ENCODE measurements at places on chromosomes 3 and 15.

- no peak for DNase-seq
These were observed 102.1 kb downstream of the ATP8B4 start for GRCh38 chr15:50016951-50017350.

DNA sequence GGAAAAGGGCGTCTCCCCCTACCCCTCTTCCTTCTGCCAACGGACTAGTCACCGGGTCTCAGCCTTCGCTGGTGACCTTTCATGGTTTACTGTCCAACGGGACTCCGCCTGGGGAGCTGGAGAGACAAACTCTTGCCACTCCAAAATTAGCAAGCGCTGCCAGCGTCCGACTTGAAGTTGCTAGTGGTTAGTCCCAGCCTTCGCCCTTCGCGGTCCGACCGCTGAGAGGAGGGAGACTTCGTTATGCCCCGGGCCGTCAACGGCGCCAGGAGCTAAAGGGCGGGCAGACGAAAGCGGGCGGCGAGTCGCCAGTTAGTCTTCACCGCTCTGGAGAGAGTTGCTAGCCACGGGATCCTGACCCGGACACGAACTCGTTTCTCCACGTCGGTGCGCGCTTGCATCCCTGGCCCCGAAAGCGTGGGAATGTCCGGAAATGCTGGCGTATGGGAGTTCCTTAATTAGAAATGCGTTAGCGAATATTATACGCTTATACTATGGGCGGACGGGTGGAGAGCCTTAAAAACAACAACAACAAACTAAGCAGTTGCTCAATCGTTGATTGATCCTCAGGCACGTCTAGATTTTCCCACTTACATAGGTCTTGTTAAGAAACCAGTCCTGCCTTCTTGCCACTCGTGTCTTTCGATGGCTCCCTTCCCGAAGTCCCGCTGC lies 716 bp downstream of the SMC4 start:
- DNase-seq = peak; percentile 59

DNA sequence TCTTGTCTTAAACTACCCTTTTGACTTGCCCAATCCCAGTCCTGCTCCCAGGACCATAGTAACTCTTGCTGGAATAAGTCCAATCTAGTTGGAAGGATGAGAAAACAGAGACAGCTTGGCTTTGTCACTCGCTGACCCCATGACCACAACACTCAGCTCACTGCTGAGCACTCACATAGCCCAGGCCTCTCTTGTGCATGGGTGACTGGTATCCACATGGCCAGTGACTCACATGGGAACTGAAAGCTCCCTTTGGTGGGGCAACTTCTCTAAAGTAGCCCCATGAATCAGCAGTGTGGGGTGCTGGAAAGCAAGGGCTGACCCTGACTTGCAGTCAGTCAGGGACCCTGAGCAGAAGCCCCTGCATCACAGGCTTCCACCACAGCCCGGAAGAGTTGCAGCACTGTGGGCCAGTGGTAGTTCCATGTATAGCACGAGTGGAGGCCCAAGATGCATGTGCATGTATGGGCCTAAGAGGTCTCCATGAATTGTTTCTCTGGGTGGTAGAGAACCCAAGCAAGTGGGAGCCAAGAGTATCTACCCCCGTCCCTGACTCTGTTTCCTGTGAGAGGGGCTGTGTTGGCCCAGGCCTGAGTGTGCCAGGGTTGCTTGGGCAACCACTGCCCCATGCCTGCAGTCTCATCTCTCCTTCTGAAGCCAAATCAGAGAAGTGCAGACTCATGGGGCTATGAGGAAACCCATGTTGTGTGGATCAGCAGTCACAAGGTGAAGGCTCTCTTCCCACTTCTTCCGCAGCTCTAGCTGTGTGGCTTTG lies 62.1 kb upstream of the XCR1 start:
- DNase-seq = peak; percentile 48

DNA sequence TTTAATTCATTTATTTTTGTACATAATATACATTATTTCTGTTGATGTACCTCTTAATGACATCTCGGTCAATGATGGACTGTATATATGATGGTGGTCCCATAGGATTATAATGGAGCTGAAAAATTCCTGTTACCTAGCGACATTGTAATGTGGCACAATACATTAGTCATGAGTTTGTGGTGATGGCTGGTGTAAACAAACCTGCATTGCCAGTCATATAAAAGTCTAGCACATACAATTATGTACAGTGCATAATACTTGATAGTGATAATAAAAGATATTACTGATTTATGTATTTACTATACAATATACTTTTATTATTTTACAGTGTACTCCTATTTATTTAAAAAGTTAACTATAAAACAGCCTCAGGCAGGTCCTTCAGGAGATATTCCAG lies 15.1 kb downstream of the TTC14 start:
- DNase-seq = no peak

DNA sequence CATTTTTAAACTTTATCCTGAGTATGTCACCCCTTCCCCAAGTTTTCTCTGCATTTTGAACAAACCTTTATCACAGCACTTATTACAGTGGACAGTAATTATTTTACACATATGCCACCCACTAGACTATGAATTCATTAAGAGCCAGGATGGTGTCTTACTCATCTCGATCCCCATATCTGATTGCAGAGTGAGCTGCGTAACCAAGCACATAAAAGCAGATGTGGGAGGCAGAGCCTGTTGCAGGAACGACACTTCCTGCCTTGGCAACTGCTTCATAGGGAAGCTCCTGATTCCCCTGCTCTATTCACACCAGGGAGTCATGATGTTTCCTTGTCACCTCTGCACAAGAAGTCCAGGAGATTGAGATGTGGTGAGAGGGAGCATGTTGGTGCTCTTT lies 91.1 kb downstream of the MINAR1 start:
- no peak for DNase-seq

GRCh38 chr15:77720173-77720572 lies 87.5 kb upstream of the LINGO1 start:
- no peak for DNase-seq

DNA sequence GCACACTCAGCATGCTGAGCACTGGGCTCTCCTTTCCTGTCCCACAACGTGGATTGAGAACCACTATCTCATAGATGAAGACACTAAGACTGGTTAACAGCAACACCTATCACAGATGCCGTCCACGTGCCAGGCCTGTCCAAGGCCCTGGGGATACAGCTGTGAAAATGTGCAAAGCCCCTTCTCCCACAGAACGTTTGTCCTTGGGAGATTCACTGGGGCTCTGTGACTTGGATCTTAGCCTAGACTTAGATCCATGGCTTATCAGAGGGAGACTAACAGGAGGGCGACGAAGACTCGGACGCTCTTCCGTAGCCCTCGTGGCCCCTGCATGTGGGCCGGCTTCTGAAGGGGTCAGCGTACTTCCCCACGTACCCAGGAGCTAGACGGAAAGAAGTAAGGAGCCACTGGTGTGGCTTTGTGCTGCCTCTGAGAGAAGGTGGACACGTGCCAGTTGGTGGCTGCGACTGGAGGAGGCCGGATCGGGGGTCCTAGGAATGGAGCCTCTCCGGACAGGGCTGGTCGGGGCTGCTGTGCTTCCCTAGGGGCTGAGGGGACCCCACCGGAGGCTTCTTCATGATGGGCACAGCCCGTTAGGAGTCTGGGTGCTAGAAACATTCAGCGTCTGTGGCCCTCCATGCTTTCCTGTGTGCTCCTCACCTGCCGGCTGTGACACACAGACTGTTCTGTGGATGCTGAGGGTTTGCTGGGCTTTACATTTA lies 964 bp downstream of the NRROS start:
- no peak for DNase-seq

DNA sequence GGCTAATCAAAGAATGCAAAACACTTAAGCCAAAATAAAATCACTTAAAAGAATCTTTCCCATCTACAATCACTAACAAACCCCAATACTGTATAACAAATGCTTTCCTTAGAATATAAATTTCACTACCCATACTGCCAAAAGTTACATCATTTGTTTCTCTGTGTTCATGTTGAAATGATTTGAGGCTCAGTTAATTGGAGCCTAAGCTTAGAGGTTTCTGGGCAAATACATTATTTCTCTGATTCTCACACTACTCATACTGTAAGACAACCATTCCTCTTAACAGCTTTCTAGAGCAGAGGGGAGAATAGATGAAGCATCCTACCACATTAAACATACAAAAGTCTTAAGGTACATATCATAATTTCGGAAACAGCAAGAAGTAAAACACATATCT lies 2.1 kb downstream of the RIOX2 start:
- no peak for DNase-seq

DNA sequence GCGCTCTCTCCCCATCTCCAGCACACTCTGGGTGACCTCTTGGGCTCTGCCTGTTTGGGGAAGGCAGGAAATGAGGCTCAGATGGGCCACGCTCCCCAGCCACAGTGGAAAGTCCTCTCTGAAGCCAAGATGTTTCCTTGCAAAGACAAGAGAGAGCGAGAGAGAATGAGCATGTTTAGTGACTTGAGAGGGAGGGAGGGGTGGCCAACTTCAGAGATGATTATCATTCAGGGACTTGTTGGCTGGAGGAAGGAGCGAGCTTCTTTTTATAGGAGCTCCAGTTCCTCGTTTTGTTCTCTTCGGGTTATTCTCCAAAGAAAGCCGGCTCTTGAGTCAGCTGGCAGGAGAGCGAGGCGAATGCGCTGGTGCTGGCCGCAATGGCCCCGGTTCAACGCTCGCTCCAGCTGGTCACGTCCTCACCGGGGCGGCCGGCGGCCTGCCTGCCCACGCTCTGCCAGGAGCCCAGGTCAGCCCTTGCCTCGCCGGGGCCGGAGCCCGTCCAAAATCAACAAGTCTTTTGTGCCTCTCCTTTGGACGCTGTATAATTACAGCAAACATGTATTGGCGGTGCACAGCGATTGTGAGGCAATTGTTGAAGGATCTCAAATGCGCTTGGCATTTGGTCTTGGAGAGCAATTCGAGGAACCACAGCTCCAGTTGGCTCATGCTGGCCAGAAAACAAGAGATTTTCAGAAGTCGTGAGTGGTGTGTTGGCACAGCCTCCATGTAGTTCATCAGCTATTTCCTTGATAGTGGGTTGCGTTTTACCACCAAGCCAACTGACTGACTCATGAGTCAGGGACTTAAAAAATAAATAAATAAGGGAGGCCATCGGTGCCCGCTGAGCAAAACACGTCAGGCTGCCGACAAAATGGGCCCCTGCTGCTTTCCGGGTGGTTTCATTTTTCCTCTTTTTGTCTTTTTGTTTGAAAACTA lies 288.6 kb downstream of the UACA start:
- DNase-seq = peak; percentile 89

GRCh38 chr3:187802203-187802927 lies 57.1 kb upstream of the BCL6 start:
- DNase-seq = no peak

GRCh38 chr15:68801572-68802148 lies 19.0 kb downstream of the ANP32A start:
- no peak for DNase-seq

GRCh38 chr15:100732211-100733055 lies 130.0 kb downstream of the ASB7 start:
- no peak for DNase-seq

- DNase-seq = no peak
These were observed 22.2 kb downstream of the FAM174B start for GRCh38 chr15:92633418-92633817.

- no peak for DNase-seq
These were observed 152.8 kb downstream of the RBPMS2 start for GRCh38 chr15:64622410-64623260.

DNA sequence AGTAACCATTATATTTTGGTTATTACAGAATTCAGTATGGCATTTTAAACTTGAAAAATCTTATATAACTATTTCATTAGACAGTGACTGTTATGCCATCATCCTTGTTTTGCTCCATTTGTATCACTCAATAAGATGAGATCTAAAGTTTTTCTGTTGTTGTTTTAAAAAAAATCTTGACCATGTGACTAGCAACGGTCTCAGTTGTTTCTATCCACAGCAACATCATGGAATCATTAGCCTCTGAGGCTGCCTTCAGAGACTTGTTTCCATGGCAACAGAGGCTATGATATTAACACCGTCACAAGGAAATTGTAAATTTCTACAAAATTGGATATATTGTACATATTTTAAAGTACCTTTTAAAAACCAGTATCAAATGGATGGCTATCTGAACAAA lies 129.8 kb downstream of the DLG1 start:
- peak; percentile 42 for DNase-seq

GRCh38 chr3:13022348-13023234 lies 50.6 kb downstream of the IQSEC1 start:
- DNase-seq = peak; percentile 94

- no peak for DNase-seq
These were observed 234.4 kb upstream of the TBL1XR1 start for GRCh38 chr3:177431525-177432176.

- DNase-seq = no peak
These were observed 20.7 kb downstream of the ATP2B2 start for GRCh38 chr3:10484709-10485108.

DNA sequence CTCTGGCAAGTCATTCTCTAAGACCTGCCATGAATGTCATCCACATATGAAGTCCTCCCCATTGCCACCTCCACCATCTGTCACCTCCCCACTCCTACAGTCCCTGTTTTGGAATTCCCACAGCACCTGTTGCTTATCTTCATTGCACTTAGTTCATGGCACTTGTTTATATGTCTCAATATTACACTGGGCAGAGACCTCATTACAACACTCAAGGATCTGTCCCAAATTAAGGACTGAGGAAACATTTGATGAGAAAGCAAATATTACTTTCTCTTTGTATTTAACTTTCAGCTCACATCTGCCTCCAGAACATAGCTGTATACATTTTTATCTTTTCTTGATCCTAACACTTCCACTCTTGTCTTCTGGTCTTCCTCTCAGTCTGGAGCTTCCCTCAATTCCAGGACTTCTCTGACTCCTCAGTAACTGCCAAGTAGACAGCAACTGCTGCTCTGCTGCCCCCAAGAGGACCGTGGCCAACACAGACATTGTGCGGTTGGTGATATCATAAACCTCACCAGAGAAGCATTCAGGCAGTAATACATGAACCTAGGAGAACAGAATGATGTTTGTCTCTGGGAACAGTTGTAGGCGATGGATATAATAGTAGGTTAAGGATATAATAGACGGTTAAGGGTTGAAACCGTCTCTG lies 45.0 kb upstream of the FGF12 start:
- DNase-seq = no peak

DNA sequence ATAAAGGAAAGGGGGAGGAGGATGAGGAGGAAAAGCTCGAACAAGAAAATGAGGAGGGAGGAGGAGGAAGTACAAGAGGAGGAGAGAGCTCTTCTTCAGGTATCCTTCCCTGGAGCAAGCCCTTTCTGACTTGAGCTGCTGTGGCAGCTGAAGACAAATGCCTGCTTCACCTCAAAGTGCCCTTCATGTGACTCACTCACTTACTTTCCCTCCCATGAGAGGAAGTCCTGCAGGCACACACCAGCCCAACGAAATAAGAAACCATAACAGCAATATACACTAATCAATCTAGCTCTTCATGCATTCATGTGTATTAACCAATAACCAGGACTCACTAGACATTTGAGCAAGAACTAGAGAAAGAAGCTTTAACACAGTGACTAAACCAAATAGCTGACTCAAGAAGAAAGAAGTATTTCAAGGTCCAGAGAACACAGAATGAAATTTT lies 251.9 kb downstream of the IGSF11 start:
- DNase-seq = no peak

GRCh38 chr15:95724908-95725633 lies 605.4 kb upstream of the NR2F2 start:
- no peak for DNase-seq

GRCh38 chr3:52811452-52812011 lies 16.9 kb downstream of the ITIH3 start:
- DNase-seq = no peak

Measured in left hindlimb (tissue), 1 donor.